ENCODE measurements at places on chromosomes 7 and 10.

- no peak for DNase-seq
Observed at GRCh38 chr7:137439829-137440825, 96.6 kb upstream of the PTN start.

GRCh38 chr7:131119381-131119780 is 208.3 kb upstream of the MKLN1 start:
- DNase-seq = no peak

- no peak for DNase-seq
Observed at GRCh38 chr7:129780974-129781927, 169.7 kb downstream of the NRF1 start.

DNA sequence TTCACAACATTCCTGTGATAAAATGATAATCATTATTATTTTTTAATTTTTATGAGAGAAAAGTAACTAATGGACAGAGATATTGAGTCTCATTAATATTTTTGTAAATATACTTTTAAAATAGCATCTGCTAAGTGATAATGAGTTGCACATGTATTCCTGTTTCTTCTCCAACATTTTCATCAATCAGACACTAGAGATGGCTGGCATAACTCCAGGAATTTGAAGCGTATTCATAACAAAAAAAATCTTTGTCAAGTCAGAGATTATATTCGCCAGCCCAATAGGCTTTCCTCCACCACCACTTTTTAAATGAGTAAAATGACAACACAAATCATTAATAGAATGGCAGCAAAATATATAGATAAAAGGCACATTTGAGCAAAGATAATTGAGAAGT is 524.0 kb upstream of the KCND2 start:
- no peak for DNase-seq

GRCh38 chr7:138752518-138753149 is 45.2 kb upstream of the TMEM213 start:
- no peak for DNase-seq
